ENCODE measurements at places on chromosomes 5 and 9.

- no peak for DNase-seq
These were observed 120.8 kb downstream of the DMRT2 start for GRCh38 chr9:1170918-1171317.

GRCh38 chr9:104506565-104506964 lies 2.5 kb downstream of the OR13F1 start:
- DNase-seq, result no peak

GRCh38 chr5:142849466-142849865 lies 79.3 kb downstream of the ARHGAP26 start:
- DNase-seq, result no peak

- DNase-seq, result no peak
These were observed 20.0 kb upstream of the LIFR start for GRCh38 chr5:38576442-38576841.

- no peak for DNase-seq
These were observed 32.0 kb upstream of the DHFR start for GRCh38 chr5:80686757-80687156.

DNA sequence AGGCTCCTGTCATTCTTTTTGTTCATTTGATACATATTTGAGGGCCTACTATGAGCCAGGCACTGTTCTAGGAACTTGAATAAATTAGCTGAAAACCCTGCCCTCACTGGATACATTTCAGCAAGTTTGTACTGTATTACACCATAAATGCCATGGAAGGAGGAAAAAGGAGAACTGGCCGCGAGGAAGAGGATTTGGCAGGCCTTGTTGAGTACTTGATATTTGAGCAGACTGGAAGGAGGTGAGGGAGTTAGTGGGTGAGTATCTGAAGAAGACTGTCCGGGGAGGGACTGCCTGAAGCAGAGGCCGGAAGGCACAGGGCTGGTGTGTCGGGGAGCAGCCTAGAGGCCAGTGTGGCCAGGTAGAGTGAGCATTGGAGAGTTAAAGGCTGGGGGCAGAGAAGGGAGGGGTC lies 4.5 kb downstream of the SNX30 start:
- DNase-seq, result no peak

DNA sequence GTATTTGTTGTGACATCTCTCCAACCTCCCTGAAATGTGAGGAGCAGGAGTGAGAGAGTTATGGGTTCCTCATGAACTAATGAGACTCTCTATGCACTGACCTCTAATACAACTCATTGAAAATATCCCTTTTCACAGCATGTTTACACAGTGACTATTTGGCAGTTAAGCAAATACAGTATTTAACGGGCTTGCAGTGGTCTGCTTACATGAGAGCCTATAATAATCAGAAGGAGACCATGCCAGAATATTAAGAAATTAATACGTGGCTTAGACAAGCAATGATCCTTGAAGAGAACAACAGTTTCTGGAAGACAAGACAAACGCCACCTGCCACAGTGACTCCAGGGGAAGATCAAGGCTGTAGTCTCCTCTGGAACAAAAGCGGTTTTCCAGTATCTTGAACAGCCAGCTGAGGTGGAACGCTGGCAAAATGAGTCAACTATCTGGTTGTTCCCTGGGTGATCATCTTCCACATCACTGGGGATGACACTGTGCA lies 424.5 kb downstream of the DMAC1 start:
- no peak for DNase-seq

- no peak for DNase-seq
These were observed 702.8 kb downstream of the CETN3 start for GRCh38 chr5:89706731-89707130.
